B cell (primary cell): ENCODE measurements at places on chromosomes 3 and 15. TPM values are rescaled to one million over a fixed set of nuclear protein-coding genes. Genes with fewer than 3 reads are reported as not detected.

GPR27 gene
- 0.04 and 0.07 TPM in 2 replicates for polyA plus RNA-seq

TP63 gene
- polyA plus RNA-seq: 1.6 and 2.0 TPM in 2 replicates

PLS1 gene
- 0.13 TPM in 2 replicates for polyA plus RNA-seq

CD276 gene
- polyA plus RNA-seq: not detected in 2 replicates

PEX5L gene
- polyA plus RNA-seq: not detected in 2 replicates

XCR1 gene
- polyA plus RNA-seq: 0.01 and 0.06 TPM in 2 replicates

SERINC4 gene
- polyA plus RNA-seq: 0.10 TPM in 1 of 2 replicates, not detected in the other

LHFPL4 gene
- polyA plus RNA-seq: not detected in 2 replicates

CELF6 gene
- 8.5 and 13.0 TPM in 2 replicates for polyA plus RNA-seq

GP5 gene
- polyA plus RNA-seq: 0.01 and 0.06 TPM in 2 replicates

PLA2G4D gene
- polyA plus RNA-seq: not detected in 2 replicates

ANXA2 gene
- polyA plus RNA-seq: 59.8 and 116 TPM in 2 replicates

TPRG1 gene
- polyA plus RNA-seq: 0.21 TPM in 1 of 2 replicates, not detected in the other

CTXN2 gene
- not detected in 2 replicates for polyA plus RNA-seq

PTX3 gene
- 0.40 and 0.61 TPM in 2 replicates for polyA plus RNA-seq

CX3CR1 gene
- 0.16 and 0.26 TPM in 2 replicates for polyA plus RNA-seq

DNA sequence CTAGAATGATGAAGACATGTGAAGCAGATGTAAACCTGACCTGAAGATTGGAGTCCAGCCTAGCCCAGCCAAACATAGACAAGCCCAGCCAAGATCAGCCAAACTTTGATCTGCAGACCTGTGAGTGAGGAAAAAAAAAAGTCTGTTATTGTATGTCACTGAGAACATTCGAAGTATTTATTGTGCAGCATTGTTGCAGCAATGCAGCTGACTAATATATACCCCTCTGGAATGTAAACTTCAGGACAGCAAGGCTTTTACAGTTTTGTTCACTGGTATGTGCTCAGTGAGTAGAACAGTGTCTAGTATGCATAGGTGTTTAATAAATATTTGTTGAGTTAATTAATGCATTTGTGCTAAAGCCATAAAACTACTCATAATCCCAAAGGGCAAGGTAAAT lies 23.4 kb downstream of the TMEM202 start:
- no peaks in the 10 kb centered on the region for H3K4me1 ChIP-seq
- no peaks in the 10 kb centered on the region for H3K27me3 ChIP-seq
- H3K27ac ChIP-seq: no peak overlapping the region

DNA sequence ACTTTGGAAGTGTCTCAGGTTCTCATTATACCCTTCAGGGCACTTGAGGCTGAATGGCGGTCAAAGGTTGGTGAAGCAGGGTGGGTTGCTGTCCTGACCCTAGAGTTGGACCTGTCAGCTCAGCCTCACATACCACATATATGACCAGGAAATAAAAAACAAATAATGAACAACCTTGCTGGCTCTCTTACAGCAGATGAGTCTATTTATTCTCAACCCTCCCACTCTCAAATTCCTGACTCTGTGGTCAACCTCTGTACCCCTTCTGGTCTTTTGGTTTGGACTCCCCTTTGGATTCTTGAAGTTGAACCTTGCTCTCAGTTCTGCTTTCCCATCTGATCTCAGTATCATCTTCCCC lies 16.9 kb downstream of the PPP2R3A start:
- H3K4me1 ChIP-seq: no peaks in the 10 kb centered on the region
- no peak overlapping the region for H3K27ac ChIP-seq

DNA sequence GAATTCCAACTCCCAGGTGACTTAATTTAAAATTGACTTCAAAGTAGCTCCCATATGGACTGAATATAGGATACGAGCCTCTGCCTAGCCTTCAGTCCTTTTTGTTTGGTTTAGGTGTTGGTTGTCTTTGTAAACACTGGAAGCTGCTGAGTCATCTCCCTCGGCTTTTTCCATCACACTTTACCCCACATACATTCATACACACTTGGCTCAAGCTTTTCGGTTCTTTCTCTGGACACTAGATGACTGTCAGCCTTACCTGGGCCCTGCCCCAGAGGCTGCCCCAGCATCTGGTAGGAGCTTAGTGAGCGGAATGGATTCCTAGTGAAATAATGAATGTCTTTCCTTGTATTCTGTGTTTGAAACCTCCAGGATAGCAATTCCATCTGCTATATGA lies 201.5 kb upstream of the IL12A start:
- no peak overlapping the region for H3K4me3 ChIP-seq
- DNase-seq: no peak
- no peak overlapping the region for H3K27ac ChIP-seq

- no peaks in the 10 kb centered on the region for H3K27me3 ChIP-seq
- H3K4me3 ChIP-seq: no peak overlapping the region
- no peak overlapping the region for H3K27ac ChIP-seq
- H3K4me1 ChIP-seq: no peaks in the 10 kb centered on the region
Measured at GRCh38 chr15:99006146-99006545, 1.4 kb downstream of the PGPEP1L start.

DNA sequence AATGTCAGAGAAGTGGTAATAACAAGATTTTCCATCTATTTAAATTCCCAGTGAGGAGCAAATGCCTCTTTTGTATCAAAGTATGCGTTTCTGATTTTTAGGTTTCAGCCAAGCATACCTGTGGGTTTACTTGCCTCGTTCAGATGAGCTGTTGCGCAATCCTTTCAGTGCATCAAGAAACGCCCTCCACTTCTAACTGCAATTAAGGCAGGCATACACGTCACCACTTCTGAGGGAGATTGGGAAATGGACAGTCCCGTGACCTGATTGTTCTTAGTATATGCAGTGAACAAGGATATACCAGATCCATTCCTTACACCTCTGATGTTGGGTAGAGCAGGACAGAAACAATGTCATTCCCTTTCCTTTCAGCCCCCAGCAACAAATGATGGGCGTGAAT lies 219.0 kb downstream of the ITPR1 start:
- H3K27me3 ChIP-seq: no peaks in the 10 kb centered on the region
- no peak overlapping the region for H3K27ac ChIP-seq
- no peak for DNase-seq
- no peak overlapping the region for H3K4me3 ChIP-seq
- H3K36me3 ChIP-seq: peaks cover 2% of the 10 kb centered on the region

GRCh38 chr15:70258369-70259027 lies 160.8 kb upstream of the TLE3 start:
- H3K4me1 ChIP-seq: peaks cover 58% of the 10 kb centered on the region
- H3K4me3 ChIP-seq: peak overlapping the region; percentile 11
- peak overlapping the region; percentile 53 for H3K27ac ChIP-seq
- no peaks in the 10 kb centered on the region for H3K36me3 ChIP-seq
- H3K27me3 ChIP-seq: no peaks in the 10 kb centered on the region
- peak; percentile 68 for DNase-seq

- peaks cover 6% of the 10 kb centered on the region for H3K36me3 ChIP-seq
- no peak overlapping the region for H3K4me3 ChIP-seq
- no peak for DNase-seq
- H3K4me1 ChIP-seq: no peaks in the 10 kb centered on the region
- H3K27me3 ChIP-seq: no peaks in the 10 kb centered on the region
Measured at GRCh38 chr3:184842433-184842832, 30.5 kb downstream of the VPS8 start.

DNA sequence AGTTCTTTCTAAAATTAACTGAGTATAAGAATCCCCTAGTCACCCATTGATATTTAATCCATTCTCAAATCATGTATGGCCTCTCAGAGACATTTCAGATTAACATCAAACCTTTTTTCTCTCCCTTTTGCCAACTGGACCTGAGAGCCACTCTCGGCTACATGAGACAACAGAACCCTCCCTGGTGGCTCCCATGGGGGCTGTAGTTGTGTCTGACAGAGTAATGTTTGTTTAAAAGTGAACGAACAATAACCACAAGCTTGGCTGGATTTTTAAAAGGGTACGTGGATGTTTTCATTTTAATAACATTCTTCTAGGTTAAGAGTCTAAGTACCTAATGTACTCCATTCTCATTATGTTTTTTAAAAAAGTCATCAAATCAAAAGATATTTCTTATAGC lies 37.1 kb downstream of the P3H2 start:
- no peak overlapping the region for H3K27ac ChIP-seq
- H3K4me1 ChIP-seq: no peaks in the 10 kb centered on the region
- DNase-seq: no peak
- no peak overlapping the region for H3K4me3 ChIP-seq

DNA sequence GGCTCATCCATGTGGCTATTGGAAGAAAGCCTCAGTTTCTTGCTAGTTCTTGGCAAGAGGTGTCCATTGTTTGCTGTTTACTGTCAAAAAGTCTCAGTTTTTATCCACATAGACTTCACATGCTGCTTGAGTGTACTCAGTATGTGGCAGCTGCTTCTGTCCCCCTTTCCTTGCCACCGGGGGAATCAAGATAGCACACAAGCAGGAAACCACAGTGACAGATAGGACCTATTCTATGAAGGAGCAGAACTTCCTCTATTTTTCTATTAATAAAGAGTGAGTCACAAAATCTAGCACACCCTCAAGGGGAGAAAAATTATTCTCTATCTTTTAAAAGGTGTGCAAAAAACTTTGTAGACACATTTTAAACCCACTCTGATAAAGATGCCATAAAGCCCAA lies 121.4 kb upstream of the GMNC start:
- H3K4me3 ChIP-seq: no peak overlapping the region
- DNase-seq: no peak
- H3K27ac ChIP-seq: no peak overlapping the region

- H3K36me3 ChIP-seq: peaks cover 14% of the 10 kb centered on the region
- H3K4me1 ChIP-seq: no peaks in the 10 kb centered on the region
- no peaks in the 10 kb centered on the region for H3K27me3 ChIP-seq
Measured at GRCh38 chr3:196398782-196399181, 33.4 kb downstream of the UBXN7 start.

DNA sequence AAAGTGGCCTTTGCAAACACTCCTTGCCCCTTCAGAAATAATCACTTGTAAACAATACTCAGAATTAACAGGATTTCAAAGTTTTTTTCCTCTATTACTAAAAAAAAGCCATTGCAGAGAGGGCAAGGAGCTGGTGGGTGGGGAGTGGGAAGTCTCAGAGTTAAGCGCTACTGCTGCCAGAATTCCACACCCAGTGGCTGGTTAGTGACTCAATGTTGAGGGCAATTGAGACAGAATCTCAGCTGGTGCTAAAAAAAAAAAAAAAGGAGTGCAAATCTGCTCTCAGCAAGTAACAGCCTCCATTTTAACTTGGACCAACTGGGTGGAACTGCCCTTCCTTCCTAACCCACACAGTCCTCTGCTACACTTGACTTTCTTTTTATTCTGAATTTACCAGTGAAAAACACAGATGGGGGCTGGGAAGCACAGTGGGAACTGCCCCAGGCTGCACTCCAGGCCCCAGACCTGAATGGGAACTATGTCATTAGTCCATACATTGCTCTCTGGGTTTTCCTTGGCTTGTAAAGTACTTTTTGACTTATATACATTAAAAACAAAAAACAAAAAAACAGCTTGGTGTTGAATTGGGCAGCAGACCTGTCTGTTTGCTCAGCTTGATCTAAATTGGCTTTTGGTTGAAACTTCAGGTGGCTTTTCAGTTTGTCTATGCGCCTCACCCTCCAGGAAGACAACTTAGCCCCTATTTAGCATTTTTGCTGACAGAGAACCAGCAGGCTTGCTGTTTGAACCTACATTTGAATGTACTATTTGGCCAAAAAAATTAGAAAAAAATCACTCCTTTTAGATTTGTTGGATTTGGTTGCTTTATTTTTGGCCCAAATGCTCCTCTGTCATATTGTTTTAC lies 357.8 kb upstream of the TBL1XR1 start:
- no peaks in the 10 kb centered on the region for H3K27me3 ChIP-seq
- no peaks in the 10 kb centered on the region for H3K36me3 ChIP-seq
- H3K4me1 ChIP-seq: peaks cover 13% of the 10 kb centered on the region
- DNase-seq: no peak
- H3K27ac ChIP-seq: no peak overlapping the region

- no peak for DNase-seq
- no peaks in the 10 kb centered on the region for H3K27me3 ChIP-seq
- no peak overlapping the region for H3K4me3 ChIP-seq
- H3K4me1 ChIP-seq: no peaks in the 10 kb centered on the region
- H3K36me3 ChIP-seq: no peaks in the 10 kb centered on the region
Measured at GRCh38 chr3:77279276-77279675, 239.4 kb downstream of the ROBO2 start.

DNA sequence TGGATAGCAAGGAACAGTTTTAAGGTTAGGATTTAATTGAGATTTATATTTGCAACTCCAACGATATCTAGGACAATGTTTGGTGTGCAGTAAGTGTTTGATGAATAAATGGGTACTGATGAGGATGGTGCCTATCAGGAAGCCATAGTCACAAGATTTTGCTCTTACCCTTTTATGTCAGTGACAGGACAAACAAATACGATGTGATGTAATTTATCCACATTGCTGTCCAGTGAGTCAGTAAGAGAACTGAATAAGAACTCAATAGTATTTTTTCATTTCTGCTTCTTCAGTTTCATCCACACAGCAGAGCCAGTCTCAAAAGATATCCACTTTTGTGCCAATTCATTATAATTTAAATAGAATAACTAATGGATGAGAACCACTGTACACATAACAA lies 18.5 kb downstream of the C3orf85 start:
- H3K27me3 ChIP-seq: no peaks in the 10 kb centered on the region
- no peak overlapping the region for H3K27ac ChIP-seq
- no peaks in the 10 kb centered on the region for H3K36me3 ChIP-seq
- no peaks in the 10 kb centered on the region for H3K4me1 ChIP-seq

DNA sequence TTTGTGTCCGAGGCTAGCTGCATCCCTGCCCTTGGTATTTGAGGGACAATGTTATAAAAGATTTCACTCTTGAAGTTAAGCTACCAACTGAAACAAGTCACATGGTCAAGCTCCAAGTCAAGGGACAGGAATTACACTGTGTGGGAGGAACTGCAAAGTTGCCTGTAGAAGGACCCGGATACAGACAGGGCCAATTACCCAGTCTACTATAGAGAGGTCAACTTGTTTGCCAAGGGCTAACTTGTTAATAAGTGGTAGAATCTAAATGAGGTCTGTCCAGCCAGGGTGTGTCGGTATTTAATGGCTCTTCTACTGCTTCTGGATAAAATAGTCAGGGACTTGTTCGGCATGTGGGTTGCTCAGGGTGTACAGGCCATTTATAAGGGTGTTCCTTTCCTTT lies 55.7 kb downstream of the PTPRG start:
- no peak for DNase-seq
- no peak overlapping the region for H3K27ac ChIP-seq
- H3K4me3 ChIP-seq: no peak overlapping the region
- H3K36me3 ChIP-seq: no peaks in the 10 kb centered on the region
- H3K4me1 ChIP-seq: no peaks in the 10 kb centered on the region

GRCh38 chr3:31762097-31762764 lies 218.8 kb downstream of the OSBPL10 start:
- no peaks in the 10 kb centered on the region for H3K27me3 ChIP-seq
- no peak overlapping the region for H3K4me3 ChIP-seq
- H3K4me1 ChIP-seq: peaks cover 8% of the 10 kb centered on the region
- H3K27ac ChIP-seq: no peak overlapping the region
- peaks cover 4% of the 10 kb centered on the region for H3K36me3 ChIP-seq

GRCh38 chr3:149000206-149000745 lies 8.9 kb downstream of the GYG1 start:
- DNase-seq: no peak
- no peak overlapping the region for H3K4me3 ChIP-seq
- no peak overlapping the region for H3K27ac ChIP-seq
- peaks cover 12% of the 10 kb centered on the region for H3K36me3 ChIP-seq
- H3K27me3 ChIP-seq: no peaks in the 10 kb centered on the region
- peaks cover 7% of the 10 kb centered on the region for H3K4me1 ChIP-seq

GRCh38 chr3:21170964-21171363 lies 580.0 kb downstream of the ZNF385D start:
- H3K27me3 ChIP-seq: no peaks in the 10 kb centered on the region
- no peaks in the 10 kb centered on the region for H3K4me1 ChIP-seq
- H3K27ac ChIP-seq: no peak overlapping the region
- H3K36me3 ChIP-seq: no peaks in the 10 kb centered on the region
- no peak for DNase-seq
- H3K4me3 ChIP-seq: no peak overlapping the region

GRCh38 chr15:31135523-31135922 lies 34.0 kb upstream of the TRPM1 start:
- no peak for DNase-seq
- H3K36me3 ChIP-seq: no peaks in the 10 kb centered on the region
- no peak overlapping the region for H3K27ac ChIP-seq
- no peaks in the 10 kb centered on the region for H3K27me3 ChIP-seq
- H3K4me1 ChIP-seq: no peaks in the 10 kb centered on the region
- H3K4me3 ChIP-seq: no peak overlapping the region
